ACHN (cell line): ENCODE measurements at places on chromosomes 12 and 14.
A peak's percentile ranks its signal among the peaks of the same experiment; 100 is the strongest.

GRCh38 chr12:2768224-2768961, 26.4 kb upstream of the FKBP4 start:
- no peak for DNase-seq

DNA sequence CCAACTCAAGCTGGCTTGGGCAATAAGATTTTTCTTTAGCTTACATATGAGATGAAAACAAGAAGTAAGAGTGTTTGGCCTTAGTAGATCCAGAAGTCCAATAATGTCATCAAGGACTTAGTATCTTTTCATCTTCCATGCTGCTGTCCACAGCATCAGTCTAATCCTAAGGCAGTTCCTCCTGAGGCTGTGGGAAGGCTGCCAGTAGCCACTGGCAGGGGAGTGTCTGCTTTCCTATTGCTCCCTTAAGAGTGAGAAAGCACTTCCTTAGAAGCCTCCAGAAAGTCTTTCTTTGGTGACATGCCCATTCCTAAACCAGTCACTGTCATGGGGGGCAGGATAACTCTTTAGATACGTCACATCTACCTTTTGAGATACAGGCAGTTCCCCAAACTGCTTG, 317.7 kb downstream of the BMP4 start:
- no peak for DNase-seq

- DNase-seq = no peak
These were observed 236.1 kb downstream of the CEP128 start for GRCh38 chr14:80705241-80705980.

DNA sequence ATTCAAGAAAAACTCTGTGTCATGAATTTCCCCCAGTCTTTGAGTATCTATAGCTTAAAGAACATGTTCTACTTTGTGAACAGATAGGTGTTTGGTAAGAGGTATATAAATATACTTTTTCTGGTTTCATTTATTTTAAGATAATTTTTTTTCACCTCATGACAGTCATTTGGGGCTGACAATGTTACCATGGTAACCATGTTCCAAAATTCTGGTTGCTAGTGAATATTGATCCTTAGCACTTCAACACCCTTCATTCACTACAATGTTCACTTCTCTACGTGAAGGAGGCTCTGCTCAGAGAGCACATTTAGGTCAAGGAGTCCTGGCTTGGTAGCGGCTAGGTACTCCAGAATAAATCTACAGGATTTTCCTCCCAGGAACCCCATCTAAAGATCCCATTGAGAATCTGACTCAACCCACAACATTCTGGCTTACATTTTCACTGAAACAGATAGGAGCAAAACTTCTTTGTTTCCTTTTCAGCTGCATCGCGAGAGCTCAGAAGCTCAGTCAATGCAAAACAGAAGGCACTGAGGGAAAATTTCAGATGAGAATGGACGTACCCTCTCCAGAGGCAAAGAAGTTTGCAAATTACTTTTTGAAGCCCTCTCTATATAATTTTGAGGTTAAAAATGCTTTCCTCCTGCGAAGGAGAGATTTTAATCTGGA, 93.6 kb downstream of the ARF6 start:
- DNase-seq = peak; percentile 70

DNA sequence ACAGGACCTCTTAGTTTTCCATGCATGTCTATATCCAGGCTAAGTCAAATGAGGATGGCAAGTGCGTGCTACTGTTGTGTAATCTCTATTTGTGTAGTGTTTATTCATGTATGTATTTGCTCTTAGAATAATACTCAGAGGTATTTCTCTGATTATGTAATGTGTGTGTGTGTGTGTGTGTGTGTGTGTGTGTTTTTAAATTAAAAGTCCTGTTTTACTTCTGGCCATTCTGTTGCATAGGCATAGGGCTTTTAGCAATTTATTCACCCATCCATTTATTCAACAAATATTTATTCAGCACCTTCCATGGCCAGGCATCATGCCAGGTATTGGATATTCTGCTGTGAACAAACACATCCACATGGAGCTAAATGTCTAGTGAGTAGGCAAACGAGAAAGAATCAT, 63.5 kb downstream of the PELI2 start:
- no peak for DNase-seq

- DNase-seq = no peak
These were observed 402.5 kb downstream of the PCNX1 start for GRCh38 chr14:71309756-71310155.

- DNase-seq = no peak
These were observed 92.6 kb upstream of the PRKD1 start for GRCh38 chr14:30020271-30020670.

- no peak for DNase-seq
These were observed 23.8 kb upstream of the LRTM2 start for GRCh38 chr12:1796515-1797010.

- no peak for DNase-seq
These were observed 574.1 kb downstream of the PRKD1 start for GRCh38 chr14:29353513-29353912.

DNA sequence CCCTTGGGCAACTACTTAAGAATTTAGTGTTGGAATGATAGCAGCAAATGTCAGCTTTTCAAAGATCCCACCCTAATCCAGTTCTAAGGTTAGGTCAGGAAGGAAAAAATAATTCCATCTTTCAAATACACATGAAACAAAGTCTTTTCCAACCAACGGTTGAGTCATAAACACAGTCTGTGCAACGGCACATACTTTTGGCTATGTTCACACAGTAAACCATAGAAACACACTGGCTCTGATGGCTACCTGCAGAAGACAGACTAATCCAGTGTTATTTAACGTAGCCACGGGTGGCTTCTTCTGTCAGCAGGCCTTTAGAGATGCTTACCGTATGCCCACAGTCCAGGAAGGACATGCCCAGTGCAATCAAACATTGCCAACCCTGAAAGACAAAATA, 35.7 kb downstream of the HIGD1C start:
- no peak for DNase-seq

DNA sequence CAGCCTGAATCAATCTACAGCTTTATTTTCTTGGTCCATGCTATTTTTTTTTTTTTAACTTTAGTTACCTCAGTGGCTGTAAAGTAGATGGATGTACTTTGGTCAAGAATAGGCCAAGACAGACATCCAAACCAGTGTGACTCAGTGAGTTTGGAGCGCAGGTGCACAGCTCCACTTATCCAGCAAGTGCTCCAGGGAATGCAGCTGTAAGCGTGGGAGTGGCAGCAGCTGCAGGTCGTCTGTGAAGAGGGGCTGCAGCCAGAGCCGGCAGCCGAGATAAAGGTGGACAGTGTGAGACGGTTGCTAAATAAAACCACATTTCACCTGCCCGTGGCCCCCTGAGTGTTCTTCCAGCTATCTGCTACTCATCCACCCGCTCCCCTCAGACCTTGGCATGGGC, 1018.7 kb downstream of the AACS start:
- DNase-seq = no peak

DNA sequence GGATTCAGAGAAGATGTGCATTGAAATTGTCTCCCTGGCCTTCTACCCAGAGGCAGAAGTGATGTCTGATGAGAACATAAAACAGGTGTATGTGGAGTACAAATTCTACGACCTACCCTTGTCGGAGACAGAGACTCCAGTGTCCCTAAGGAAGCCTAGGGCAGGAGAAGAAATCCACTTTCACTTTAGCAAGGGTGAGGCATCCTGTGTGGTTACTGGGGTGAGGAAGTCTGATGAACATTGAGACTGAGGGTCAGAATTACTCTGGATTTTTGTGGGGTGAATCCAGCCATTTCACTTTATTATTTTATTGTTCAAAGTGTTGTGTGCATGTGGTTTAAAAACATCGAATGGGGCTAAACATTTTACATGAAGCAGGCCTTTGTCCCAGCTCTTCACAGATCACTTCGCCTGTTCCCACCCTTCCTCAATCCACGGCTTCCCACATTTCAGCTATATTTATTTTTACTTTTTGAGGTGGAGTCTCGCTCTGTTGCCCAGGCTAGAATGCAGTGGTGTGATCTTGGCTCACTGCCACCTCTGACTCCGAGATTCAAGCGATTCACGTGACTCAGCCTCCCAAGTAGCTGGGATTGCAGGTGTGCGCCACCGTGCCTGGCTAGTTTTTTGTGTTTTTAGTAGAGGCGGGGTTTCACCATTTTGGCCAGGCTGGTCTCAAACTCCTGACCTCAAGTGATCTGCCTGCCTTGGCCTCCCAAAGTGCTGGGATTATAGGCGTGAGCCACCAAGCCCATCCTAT, 40.6 kb downstream of the SUPT16H start:
- no peak for DNase-seq
